Hepatocyte (in vitro differentiated cells): ENCODE measurements at places on chromosomes 6 and 20.
A peak's percentile ranks its signal among the peaks of the same experiment; 100 is the strongest.

DNA sequence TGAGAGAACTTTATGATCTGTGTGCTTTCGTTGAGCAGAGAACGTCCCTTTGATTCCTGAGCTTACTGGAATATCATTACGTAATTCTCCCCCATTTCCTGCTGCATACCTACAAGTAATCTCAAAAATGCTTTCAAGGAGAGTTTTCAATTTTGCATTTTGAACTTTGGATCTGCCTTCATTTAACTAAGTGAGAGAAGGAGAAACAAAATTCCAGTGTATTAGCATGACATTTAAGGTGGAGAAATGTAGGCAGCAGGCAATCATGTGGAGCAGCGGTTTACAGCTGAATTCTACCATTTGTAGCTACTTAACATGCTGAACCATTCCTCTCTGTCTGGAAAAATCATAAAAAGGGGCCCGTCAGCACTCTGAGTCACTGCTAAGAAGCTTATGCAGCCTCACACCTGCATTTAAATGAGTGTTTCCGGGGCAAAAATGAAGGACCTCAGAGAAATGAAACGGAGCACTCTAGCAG lies 451.5 kb downstream of the PLCB1 start:
- peak; percentile 63 for DNase-seq

DNA sequence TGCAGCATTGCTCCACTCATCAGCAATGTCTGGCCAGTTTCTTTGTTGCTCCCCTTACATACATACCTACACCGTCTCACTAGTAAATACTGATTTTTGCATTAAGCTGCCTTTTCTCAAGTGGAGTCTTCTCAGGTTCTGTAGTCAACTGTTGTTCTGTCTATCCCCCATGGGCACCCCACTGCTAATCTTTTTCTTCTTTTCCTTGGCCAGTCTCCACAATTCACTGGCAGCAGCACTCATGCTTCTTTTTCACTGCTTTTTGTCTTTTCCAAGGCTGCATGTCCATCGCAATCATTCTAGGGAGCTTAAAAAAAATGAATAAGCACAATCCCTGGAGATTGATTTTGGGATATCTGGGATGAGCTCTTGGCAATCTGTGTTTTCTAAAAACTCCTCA lies 10.3 kb upstream of the ERVFRD-1 start:
- DNase-seq, result no peak

GRCh38 chr6:119395192-119395591 lies 45.6 kb upstream of the MAN1A1 start:
- no peak for DNase-seq

DNA sequence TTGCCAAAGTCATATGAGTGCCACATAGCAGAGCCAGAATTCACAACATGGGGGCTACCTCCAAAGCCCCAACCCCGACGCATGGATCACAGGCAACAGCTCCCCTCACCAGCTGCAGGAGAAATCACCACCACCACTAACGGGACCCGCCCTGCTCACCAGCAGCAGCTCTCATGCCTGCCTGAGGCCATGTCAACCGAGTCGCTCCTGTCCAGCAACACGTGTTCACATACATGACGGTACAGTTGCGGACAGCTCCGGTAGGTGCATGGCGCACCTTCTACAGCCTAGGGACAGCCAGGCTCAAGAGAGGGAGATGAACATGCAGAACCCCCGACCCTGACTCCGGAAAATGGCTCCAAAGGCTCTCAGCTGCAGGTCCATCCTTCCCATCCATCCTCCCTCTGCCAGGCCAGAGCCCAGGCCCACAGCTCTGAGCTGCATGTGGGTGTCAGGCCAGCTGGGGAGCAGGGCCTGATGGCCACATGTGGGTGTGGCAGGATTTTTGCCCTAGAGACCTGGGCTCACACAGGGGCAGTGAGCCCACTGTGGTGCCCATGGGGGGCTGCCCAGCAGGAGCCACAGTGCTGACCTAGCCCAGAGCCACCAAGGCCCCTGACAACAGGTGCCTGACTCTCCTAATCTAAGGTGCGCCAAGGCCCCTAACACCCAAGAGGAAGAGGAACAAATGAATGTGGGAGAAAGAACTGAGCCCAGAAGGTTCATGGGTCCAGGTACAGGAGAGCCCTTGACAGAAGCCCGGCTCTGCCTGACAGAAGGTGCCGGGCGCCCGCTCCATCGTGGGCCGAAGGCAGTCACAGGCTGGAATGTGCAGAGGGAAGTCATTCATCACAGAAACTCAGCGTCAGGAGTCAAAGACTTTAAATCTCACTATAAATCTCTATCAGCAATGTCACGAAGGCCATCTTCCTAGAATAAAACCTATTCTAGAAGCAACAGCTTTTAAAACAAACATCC lies 10.5 kb downstream of the RPS6KA2 start:
- DNase-seq, result no peak

DNA sequence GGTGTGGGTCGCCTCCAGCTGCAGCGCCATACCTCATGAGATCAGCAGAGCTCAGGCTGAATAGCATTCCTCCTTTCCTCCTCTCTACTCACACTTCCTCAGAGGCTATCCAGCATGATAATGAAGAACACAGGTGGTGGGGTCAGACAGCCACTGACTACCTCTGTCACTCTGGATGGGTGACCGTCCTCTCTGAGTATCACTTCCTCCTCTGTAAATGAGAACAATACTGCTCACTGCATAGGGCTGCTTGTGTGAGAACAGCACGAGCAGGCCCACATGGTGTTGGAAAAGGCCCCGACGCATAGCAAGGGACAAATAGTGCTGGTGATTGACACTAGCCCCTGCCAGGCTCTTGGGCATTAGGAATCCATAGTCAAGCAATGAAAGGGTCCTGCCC lies 239.1 kb downstream of the PRKN start:
- DNase-seq, result no peak

DNA sequence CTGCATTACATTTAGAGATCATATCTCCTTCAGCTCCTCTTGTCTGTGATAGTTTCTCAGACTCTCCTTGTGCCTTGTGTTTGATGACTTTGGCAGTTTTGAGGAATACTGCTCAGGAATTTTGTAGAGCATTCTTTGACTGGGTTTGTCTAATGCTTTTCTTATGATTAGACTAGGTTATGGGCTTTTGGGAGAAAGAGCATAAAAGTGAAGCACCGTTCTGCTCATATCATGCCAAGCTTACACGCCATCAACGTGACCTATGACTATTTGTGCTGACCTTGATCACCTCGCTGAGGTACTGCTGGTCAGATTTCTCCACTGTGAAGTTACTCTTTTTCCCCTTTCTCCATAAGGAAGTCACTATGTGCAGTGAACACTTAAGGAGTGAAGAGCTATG lies 256.0 kb downstream of the LY86 start:
- no peak for DNase-seq

DNA sequence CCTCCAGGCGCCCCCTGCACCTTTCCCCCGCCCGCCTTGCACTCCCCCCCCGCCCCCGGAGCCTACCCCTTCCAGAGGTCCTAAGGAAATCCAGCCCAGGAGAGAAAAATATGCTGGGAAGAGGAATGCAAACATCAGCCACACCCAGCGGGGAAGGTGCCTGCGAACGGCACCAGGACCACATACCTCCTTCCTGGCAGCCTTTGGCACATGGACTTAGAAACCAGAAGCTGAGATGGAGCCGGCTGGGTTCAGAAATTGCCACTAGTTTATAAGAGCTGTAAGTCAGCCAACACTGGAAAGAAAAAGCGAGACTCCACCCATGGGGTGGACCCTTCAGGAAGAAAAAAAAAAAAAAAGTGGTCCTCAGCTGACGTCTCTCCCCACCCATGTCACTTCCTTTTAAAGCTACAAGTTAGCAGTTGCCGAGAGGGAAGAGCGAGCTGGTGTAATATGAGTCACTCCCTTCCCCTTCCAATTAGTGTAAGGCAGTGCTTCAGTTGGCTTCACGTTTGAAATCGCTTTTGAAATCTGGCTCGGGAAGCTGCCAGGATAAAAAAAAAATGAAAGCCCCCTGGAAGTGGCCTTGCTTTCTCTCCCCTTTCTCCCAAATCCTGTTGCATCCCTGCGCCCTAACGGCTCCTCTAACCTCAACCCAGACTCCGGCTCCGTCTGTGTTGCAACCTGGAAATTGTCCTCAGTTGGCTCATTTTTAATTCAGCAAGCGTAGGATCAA lies at the start of gene AGPAT4:
AGPAT4 (minus strand) TSS at position 310 of the 736 bp plus-strand sequence. CDS start 41,848 bp downstream, outside the sequence.
- DNase-seq, result peak; percentile 93

DNA sequence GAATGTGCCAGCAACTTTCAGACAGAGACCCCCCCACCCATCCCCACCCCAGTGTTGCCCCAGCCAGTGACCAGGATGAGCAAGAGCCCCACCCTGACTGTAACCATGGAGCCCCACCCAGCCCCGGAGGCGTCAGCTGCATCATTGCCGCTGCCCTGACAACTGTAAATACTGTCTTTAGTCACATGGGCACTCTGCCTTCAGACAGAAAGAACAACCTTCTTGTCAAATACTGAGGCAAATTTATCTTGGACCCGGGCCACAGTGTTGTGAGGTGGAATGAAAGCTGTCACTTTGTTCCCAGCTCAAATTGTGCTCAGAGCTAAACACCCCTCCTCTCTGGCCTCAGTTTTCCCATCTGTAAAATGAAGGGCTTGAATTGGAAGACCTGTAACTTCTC lies 23.7 kb downstream of the MOCS3 start:
- peak; percentile 70 for DNase-seq

DNA sequence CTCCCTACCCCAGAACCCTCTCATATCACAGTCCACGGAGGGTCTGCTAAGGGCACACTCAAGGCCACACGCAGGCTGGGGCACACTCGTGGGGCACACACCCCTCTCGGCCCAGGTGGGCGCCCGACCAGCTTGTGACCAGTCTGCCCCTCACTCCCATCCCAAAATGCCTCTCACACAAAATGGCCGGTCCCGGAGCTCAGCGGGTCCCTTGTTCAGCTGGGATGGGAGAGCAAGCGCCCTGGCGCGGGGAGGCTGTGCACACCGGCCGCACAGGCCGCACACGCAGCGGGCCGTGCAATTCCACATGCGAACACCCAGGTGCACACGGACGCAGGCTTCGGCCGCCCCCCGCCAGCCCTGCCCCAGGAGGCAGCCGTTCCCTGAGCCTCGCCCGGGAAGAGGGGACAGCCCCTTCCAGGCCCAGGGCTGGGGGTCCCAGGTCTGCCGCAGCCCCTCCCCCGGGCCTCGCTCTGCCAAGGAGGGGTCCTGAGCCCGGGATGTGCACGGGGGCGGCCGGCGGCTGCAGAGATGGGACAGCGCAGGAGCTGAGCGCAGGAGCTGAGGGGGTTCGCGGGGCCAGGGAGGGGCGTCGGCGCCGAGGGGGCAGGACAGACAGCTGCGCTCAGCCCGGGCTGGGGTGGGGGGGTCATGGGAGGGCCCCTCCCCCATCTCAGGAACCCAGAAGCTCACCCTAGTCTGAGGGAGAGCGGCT lies 1.3 kb downstream of the KCNQ2 start:
- DNase-seq, result no peak

GRCh38 chr6:159831373-159831679 lies 31.2 kb downstream of the PNLDC1 start:
- no peak for DNase-seq

- DNase-seq, result no peak
Measured at GRCh38 chr6:170036916-170037315, 254.0 kb downstream of the DLL1 start.

DNA sequence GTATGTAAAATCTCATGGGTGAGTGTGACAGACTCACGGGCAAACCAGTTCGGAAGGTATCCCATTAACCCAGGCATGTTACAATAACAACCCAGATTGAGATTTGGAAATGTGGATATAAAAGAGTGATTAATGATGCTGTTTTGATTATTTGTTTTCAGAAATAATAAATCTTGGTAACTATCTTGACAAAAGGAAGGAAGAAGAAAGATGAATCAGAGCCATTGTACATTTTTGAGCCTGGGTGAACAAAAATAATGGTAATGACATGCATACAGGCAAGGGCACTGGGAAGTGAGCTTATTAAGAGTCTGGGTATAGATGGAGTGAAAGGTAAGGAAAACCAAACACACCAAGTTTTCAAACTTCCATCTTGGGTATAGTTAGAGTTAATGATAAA lies 862.0 kb downstream of the PHF3 start:
- no peak for DNase-seq

DNA sequence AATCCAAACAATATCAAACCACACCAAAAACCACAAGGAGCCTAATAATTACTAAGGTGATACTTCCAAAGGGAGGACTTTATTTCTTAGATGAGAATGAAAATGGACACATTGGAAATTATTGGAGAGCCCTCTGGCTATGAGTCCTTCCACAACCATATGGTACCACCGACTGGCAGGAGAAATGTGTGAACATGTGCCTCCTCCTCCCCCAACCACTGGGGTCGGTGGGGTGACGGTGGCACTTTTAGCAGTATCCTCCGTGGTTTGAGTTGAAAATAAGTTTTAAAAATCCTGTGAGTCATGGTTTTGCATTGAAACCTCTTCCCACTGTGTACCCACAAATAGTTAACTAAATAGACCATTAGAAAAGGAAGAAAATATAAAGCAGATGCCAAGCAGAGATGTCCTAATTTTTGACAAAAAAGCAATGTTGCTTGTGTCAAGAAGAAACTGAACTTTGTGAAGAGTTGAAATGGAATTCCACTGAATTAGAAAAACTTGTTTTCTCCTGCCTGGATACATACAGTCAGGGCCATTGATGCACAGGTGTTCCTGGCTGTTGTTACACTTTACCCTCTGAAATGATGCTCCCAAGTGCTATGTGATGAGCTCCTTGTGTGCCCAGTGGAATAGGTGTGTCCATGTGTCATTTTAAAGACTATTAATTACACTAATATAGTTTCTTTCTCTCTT lies 3.2 kb downstream of the EDN1 start:
- no peak for DNase-seq

DNA sequence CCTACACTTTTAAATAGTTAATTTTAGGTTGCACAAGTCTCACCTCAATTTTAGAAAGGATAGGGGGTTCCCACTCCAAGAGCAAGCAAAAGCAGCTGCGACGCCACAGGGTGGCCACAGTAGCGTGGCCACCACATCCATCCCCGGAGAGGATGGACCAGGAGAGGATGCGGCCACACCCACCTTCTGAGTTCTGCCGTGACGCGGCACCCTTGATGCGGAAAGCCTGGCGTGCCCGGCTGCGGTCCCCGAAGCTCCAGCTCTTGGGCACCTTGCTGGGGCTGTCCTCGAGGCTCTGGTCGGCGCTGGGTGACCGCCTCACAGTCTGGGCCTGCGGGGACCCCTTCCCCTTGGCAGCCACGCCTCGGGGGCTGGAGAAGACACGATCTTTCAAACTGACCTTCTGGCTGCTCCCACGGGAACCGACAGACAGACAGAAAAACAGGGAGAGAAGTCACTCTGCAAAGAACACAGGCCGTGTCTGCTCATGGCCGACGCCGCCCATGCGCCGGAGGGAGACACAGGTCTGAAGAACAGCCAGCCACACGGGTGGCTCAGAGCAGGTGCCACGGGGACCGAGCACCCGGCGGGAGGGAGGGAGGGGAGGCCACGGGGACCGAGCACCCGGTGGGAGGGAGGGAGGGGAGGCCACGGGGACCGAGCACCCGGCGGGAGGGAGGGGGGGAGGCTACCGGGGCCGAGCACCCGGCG lies 53.7 kb upstream of the CHRNA4 start:
- no peak for DNase-seq
